ENCODE measurements at places on chromosomes 3 and 15. TPM values are rescaled to one million over a fixed set of nuclear protein-coding genes. Genes with fewer than 3 reads are reported as not detected.
A peak's percentile ranks its signal among the peaks of the same experiment; 100 is the strongest.

The DNAH12 gene
- total RNA-seq = 0.25 TPM

DNA sequence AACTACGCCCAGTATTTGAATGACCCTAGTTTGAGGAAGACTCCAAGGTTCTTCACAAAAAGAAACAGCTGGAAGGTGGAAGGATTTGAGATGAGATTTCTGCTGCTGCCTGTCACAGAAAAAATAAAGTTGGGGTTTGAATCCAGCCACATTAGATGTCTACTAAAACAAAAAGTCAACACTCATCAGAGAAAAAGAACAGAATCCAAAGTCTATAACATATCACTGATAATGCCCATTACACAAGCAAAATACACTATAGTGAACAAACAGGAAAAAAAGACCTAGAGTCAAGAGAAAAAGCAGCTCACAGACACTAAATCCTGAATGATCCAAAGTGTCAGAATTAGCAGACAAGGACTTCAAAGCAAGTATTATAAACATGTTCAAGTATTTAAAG lies 56.0 kb downstream of the RFX7 start:
- DNase-seq = no peak

DNA sequence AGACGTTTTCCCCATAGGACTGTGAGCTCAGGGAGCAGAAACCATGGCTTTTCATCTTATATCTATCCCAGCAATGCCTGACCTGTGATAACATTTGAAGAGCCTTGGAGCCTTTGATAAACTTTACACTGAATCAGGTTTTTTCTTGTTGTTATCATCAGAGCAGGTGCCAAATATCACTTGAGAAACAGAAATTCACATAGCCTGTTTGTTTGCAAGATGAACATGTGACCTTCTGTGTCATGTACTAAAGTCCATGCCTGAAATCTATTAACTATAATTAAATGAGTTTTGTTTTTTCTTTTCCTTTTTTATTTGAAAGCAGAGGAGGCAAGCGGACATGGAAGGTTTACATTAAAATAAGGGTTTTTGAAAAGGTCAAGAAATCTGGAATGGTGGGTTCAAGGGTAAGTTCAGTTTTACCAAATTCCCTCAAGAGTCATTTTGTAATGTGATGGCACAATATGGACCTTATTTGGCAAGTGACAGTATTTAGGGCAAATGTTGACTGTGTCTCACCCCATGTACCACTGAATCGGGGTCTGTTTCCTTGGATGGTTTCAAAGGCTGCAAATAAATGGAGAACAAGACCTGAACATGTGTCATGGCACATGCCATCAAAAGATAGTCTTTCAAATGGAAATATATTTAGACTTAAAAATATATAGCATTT lies 90.7 kb downstream of the NEK10 start:
- DNase-seq = no peak

- DNase-seq = no peak
Measured at GRCh38 chr3:154121701-154122551, 736 bp downstream of the ARHGEF26 start.

The SLC22A13 gene
- total RNA-seq = not detected

DNA sequence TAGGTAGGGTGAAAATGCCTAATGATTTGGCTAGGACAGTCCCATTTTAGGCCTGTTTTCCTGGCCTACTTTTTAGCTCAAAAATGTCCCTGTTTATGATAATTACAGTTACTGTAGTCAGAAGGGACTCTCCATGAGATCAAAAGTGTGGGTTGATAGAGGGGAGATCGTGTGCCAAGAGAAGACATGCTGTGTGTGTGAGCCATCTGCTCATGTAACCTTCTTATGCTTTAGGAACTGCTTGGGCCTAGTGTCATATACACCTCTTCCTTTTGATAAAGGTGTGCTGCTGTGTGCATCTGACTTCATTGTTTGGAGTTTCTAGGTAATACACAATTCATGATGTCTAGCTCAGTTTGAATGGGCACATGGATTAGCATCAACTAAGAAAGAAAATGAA lies 786.5 kb downstream of the PDCD6IP start:
- DNase-seq = no peak

The PRICKLE2 gene
- 39.3 TPM for total RNA-seq

DNA sequence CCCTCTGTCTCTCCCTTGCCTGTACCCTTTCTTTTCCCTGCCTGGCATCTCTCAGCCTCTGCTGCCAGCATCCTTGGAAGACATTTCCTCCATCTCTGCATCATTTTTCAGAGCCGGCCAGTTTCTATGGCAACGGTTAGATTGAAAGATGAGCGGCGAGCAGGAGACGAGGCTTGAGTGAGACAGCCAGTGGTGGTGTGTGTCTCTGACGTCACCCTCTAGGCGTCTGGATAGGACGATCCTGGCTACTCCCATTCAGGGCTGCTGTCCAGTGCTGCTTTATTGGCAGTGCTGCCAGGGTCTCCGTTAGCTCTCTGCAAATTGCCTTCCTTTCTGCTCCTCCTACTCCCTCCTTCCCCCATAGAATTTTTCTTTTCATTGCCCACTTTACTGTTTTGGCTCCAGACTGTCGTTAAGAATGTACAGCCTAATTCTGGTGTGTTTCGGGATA lies 57.9 kb downstream of the TRAK1 start:
- no peak for DNase-seq

- no peak for DNase-seq
Measured at GRCh38 chr3:120281261-120281660, 3.8 kb downstream of the GPR156 start.

The ITIH1 gene
- 0.98 TPM for total RNA-seq

The C3orf70 gene
- total RNA-seq = 5.6 TPM

The KBTBD13 gene
- not detected for total RNA-seq

GRCh38 chr15:69484837-69485236 lies 32.2 kb downstream of the RPLP1 start:
- DNase-seq = no peak

- peak; percentile 83 for DNase-seq
Measured at GRCh38 chr15:31268911-31269784, 57.5 kb upstream of the KLF13 start.

The CCDC39 gene
- not detected for total RNA-seq

DNA sequence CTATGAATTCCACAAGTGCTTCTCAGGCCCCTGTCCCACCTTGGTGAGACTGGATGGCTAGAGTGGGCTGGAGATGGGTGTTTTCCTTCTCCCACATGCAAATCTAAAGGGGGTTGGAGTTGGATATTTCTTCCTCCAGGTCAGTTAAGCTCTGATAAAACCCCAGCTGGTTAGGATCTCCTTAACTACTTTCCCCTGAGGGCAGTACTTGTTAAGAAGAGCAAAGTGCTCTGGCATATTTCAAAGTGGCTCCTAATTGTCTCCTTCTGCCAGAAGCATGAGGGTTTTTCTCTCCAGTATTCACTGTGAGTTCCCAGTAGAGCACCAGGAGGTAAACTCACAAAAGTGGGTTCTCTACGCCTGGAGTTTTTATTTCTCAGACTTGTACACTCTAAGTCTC lies 31.4 kb downstream of the COL6A6 start:
- DNase-seq = no peak

The RPUSD2 gene
- 12.8 TPM for total RNA-seq
